Activated CD4-positive, CD25-positive, alpha-beta regulatory T cell treated with anti-CD3 and anti-CD28 coated beads, Interleukin-2, amount 50 U/mL, for 16 hours (primary cell): ENCODE measurements at places on chromosomes 6 and 20.

DNA sequence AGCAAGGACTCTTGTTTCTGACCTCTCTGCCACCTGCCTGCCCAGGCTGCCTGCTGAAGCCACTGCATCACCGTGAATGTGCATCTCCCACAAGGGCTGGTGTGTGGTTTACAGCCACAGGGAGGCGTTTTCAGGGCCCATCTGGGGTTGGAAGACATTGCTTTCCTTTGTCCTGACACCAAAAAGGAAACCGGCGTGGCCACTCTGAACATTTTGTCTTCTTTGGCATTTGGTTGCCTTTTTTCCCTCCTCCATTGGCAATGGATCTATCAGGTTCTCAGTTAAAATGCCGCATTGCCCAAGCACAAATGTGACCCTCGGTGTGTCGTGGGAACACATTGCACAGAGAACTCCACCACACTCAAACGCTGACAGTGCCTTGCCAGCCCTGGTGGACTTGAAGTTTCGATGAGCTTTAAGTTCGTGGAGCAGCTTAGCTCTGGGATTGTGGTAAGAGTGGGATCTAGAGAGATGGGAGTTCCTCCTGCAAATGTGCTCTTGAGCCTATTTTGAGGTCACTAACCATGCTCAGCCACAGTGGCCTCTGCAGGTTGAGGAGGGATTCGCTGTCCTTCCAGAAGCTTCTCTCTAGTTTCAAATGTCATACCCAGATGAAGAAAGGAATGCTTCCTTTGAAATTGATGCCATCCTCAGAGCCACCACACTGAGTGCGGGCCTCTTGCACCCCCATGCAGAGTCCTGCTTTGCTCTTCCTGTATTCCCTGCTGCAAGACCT lies 14.8 kb upstream of the PCK1 start:
- no peak for DNase-seq

GRCh38 chr20:49615401-49616153 lies 47.6 kb upstream of the PTGIS start:
- no peak for DNase-seq

DNA sequence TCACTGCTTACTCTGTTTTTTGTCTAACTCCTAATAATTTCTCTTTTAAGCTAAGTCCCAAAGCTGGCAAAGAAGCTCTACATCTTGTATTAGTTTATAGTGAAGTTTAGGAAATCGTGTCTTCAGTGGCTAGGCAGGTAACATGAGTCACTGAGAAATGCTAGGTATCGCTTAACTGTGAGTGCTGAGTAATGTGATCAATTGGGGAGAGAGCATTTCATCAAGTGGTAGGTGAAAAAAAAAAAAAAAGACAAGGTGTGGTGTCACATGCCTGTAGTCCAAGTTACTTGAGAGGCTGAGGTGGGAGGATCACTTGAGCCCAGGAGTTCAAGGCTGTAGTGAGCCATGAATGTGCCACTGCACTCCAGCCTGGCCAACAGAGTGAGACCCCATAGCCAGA lies 125.3 kb downstream of the FAM83B start:
- DNase-seq: no peak

GRCh38 chr20:23374441-23374840 lies 12.5 kb downstream of the GZF1 start:
- DNase-seq: no peak

- no peak for DNase-seq
Measured at GRCh38 chr20:52482044-52482443, 290.5 kb upstream of the ZFP64 start.

DNA sequence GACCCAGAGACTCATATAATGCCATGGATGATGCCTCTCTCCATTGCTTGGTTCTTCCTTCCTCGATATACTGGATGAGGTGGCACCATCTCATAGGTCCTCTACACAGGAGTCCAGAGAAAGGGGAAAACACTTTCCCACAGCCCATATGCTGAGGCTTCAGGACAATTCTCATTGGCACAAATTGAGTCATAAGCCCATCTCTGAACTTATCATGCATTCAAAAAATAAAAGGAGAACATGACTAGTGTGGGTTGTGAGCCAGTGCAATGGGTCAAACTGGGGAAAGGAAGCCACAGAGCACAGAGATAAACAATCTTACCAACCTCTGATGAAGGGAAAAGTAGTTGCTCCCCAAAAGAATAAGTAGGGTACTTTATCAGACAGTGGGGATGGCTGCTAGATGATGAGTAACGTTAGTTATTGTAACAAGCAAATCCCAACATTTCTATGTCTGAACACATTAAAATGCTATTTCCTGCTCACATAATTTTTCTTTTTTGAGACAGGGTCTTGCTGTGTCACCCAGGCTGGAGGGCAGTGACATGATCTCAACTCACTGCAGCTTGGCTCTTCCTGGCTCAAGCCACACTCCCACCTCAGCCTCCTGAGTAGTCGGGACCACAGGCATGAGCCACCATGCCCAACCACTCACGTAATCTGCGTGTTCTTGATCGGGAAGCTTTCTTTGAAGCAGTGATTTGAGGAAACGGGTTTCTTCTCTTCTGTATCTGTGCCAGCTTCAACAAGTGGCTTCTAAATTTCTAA lies 27.0 kb downstream of the SOD2 start:
- DNase-seq: no peak

- DNase-seq: no peak
Measured at GRCh38 chr6:154528310-154528915, 17.9 kb upstream of the CNKSR3 start.

- DNase-seq: no peak
Measured at GRCh38 chr20:36499723-36500501, 41.4 kb upstream of the MYL9 start.

- no peak for DNase-seq
Measured at GRCh38 chr20:3013771-3014170, 29.7 kb upstream of the GNRH2 start.

DNA sequence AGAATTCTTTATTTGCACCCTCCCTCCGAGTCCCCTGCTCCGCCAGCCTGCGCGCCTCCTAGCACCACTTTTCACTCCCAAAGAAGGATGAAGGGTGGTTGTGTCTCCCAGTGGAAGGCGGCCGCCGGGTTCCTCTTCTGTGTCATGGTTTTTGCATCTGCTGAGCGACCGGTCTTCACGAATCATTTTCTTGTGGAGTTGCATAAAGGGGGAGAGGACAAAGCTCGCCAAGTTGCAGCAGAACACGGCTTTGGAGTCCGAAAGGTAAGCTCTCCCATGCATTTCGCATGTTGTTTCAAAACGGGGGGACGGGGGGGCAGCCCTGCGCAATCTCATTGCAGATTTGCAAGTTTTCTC lies 357 bp downstream of the PCSK2 start:
- DNase-seq: no peak

- DNase-seq: no peak
Measured at GRCh38 chr6:134317471-134318131, at the start of gene SGK1. TSS of gene SGK1 (minus strand) at chr6:134318112. CDS start at chr6:134317460, 652 bp downstream.

DNA sequence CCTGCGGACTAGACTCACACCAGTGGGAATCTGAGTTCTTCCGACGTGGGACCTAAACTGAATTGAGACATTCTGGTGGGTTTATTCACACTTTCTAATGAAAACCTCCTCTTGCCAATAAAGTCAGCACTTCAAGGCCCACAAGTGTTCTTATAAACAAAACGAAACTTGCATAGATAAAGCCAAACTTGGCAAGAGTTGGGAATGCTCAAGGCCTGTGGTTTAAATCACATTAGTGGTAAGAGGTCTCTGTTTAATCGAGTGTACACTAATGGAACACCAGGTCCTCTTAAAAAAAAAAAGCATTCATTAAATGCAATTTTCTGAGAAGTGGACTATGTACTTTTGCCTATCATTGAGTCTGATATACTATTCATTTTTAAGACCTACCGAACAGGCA lies 143.3 kb downstream of the SMOC2 start:
- no peak for DNase-seq
